ENCODE measurements at places on chromosomes 2 and 18.

DNA sequence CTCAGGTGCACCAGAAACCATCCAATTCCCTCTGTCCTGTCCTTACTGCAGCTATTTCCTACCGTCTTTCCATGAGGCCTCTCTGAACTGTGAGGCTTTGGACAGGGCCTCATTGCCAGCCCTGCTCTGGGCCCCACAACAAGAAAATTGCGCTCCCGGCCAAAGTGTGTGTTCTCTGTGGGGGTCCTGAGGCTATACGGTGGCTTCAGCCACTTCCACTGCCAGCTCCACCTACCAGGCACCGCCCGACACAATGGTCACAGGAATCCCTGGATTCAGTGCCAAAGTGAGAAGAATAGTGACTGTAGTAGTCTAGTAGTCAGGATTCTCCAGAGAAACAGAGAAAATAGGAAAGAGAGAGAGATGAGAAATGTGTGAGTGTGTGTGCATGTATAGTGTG, 140.2 kb downstream of the IRS1 start:
- no peak for DNase-seq

DNA sequence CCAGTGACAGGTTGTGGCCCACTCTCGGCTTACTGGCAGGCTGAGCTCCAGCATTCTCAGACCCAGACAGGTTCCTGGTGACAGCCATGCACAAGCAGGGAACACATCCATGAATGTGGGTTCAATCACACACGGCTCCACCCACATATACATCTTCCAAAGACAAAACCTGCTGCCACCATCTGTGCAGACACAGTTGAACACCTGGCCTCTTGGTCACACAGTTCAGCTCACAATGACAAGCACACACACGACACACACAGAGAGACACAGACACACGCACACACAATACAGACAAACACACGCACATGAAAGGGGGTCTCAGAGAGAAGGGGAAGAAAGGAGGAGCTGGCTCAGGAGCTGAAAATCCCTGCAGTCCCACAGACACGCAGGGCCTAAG, 32.1 kb upstream of the PTMA start:
- no peak for DNase-seq

DNA sequence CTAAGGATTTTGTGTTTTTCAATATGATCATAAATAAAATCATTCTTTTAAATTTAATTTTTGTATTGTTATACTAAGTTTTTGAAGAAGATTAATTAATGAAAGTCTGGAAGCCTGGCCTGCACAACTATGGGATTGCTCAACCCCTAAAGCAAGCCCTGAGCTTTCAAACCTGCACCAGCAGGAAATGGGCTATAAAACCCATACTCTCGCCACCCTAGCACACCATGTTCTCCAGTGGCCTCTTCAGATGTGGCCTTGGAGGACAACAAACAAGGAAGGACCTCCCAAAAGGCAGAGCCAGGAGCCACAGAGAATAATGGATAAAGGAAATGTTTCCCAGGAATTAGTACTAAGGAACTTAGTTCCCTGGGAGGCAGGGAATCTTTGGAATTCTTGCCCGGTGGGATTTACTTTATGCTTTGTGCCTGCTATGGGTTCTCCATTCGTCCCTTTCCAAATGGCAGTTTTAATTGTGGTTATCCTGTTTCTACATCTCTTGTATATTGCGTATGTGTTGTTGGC, 212.5 kb downstream of the ZFP36L2 start:
- no peak for DNase-seq

DNA sequence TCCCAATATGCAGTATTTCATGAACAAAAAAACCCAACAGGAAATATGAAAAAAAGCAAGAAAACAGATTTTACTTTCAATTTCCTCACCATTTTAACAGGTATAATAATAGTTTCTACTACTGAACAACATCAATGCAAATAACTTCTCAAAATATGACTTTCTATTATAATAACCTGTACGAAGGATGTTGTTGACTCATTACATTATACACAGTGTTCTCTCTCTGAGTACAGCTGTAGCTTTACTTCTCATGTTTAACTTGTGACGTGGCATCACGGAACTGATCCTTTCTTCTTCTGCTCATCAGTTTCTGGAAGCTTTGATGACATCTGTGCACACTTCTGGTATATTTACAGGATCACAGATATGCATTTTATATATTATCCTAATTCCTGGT, 40.0 kb downstream of the FAM228A start:
- no peak for DNase-seq

GRCh38 chr18:73688851-73689711, 458.6 kb downstream of the FBXO15 start:
- DNase-seq: no peak

DNA sequence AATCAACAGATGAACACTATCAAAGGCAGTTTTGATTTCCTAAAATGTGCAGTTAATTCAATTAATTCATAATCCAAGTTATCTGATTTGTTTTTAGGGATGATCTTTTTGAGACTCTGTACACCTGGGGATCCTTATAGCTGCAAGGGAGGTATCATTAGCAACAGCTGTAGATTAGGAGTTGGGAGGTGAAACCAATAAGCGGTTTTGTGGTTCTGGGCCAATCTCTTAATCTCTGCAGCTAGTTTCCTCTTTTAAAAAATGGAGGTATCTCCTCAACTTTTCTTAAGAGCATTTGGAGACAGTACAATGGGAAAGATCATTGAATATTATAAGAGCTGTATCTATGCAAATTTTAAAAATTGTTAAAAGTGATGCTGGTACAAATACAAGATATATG, 126.0 kb downstream of the MC4R start:
- no peak for DNase-seq

DNA sequence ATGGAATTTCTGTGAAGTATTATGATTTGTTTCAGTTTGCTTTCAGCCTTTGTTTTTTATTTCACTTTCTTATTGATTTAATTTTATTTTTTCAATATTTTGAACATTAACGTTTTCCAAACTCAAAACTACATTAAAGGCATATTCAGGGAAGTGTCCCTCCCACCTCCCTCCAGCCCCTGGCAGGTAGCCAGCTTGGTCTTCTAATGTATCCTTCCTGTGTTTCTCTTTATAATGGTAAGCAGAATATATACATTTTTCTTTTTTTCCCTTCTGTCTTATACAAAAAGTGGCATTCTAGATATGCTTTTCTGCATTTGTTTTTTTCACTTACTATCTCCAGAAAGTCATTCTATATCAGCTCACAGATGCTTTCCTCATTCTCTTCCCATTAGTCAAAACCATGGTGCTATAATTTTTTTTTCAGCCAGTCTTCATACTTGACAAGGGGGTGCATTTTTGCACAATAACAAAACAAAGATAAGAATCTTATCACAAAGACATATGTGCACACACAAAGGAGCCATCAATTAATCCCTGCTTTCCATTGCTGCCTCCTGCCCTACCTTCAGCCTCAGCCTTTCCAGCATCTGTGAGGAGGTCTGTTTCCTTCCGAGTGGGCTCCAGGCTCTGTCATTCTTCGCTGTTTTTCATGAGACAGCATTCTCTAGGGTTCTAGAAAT, 33.7 kb upstream of the TMEM177 start:
- DNase-seq: no peak

GRCh38 chr2:200962811-200963123, 693 bp downstream of the ORC2 start:
- DNase-seq: no peak

GRCh38 chr2:186308347-186308746, 177.7 kb upstream of the ZC3H15 start:
- DNase-seq: no peak

DNA sequence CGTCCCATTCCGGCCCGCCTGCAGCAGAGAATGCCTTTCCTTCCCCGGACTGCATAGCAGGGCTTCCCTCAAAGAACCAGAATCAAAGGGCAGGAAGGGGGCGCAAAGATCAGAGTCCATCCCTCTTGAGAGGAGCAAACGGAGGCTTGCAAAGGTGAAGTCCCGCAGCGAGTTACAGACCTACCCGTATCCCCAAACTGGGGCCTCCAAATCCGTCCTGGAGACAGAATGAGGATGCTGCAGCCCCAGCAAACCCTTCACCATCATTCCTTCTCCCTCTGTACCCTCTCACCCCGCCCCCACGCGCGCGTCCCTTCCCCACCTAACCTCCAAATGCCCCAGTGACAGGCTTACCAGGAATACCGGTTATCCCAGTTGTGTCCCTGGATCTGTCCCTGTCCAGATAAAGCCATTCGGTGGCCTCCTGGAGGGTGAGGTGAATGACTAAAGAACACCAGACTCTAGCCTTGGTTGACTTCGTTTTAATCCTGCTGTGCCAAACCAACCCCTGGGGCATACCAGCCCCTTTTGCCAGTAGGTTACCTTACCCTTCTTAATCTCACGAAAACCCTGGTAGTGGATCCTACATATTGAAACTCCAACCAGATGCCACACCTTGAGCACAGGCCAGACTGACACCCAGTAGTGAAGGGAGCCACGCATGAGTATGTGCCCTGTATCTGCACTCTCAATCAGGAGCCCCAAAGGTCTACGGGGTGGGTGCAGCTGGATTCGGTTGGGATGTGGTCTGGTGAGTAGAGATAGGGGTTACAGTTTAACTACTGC, 961 bp upstream of the SLC40A1 start:
- DNase-seq: no peak

DNA sequence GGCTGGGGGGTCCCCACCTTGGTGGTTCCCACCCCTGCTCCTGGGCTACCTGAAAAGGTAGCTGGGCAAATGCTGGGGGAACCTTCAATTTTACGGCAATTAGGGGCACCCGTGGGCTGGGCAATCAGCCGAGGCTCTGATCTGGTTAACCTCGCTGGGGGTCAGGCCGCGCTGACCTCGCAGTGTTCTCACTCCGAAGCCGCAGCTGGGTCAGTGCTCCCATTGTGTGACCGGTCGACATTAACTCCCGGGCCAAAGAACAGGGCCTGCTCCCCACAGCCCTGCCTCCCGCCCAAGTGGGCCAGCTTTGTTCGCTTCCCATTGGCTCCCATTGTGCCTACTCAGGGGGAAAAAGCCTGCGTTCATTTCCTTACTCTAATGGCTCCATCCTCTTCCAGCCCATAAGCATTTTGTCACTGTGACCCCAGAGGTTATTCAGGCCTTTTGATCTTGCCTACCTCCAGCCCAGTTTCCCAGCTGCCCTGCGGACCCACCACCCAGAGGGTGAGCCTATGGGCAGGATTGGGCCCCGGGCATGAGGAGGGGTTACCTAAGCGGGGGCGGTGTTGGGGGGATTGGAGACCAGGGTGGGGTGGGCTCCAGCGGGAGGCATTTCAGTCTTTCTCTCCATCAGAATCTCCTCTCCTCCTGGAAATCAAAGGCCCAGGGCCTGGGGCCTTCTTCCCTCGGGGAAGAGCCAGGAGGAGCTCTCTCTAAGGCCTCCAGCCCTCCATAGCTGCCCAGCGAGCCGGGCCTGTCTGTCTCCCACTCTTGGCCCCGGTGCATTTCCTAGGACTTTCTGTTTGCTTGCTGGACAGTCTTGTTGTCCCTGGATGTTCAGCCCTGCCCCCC, 90.1 kb downstream of the MYCN start:
- no peak for DNase-seq

DNA sequence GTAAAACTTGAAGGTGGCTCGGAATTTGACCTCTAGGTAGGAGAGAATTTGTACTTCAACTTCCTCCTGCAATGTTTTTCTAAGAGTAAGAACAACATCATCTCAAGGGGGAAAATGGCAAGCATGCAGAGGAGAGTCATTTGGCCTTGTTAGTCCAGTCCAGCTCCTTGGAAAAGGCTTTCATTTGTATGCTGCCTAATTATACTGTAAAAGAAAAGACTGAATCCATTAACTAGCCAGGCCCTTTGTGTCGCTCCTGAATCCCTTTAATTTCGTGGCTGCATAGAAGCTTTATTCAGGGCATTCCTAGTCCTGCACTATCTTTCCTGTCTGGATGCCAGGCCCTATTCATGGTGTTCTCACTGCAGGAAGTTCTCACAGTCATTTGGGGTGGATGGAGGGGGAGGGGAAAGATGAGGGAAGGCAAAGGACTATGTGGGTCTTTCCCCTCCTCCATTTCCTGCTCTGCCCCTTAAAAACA, 36.0 kb downstream of the PHLPP1 start:
- no peak for DNase-seq

DNA sequence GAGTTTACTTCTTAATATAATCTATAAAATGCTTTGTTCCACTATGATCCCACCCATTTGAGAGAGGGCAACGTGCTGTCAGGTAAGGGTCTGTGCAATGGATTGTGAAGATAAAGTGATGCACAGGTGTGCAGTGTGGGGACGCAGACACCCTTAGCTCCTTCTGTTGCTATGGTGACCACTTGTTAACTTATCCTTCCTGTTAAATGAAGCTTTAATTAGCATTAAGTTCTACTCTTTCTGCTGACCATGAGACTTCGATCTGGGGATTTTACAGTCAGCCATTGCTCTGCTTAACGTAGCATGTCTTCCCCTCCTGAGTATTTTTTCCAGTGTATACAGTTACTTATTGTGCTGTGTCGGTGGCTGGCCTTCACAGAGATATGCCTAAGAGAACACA, 23.1 kb upstream of the ALKAL2 start:
- no peak for DNase-seq

- DNase-seq: no peak
These were observed 432.2 kb upstream of the HNRNPA3 start for GRCh38 chr2:176780348-176780747.

- DNase-seq: no peak
These were observed 131.6 kb downstream of the VAPA start for GRCh38 chr18:10045296-10045891.

DNA sequence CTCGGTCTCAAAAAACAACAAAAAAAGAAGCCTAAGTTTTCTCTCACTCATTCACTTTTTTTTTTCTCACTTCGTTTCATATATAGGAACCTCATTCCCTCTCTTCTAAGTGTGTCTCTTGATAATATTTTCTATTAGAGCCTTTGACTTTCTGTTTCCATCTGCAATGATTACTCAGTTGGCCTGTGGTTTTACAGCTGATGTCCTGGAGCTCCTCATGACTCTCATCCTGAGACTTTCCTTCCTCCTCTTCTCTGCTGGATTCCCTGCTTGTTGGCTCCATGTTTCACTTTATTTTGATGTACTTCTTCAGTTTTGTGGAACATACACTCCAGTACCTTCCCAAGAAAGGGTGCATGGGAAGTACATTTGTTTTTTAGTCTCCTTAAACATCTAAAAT, 154.2 kb upstream of the GATA6 start:
- no peak for DNase-seq

GRCh38 chr2:58047373-58047935, 848 bp downstream of the VRK2 start:
- DNase-seq: no peak

DNA sequence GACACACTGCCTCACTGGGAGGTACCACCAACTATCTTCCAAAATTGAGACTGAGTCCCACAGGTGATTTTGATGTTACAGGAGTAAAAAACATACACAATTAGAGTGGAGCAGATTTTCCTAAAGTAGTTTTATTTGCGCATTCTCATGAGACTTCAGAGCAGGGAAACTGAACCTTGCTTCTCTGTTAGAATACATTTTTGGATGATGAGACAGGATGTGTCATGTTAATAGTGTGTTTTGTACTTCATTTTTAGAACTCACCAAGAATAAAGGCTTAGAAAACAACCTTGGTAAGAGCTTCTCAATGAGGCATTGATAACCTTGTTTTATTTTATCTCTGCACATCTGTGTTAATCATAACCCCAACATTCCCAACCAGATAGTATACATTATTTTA, 310.2 kb upstream of the GALNT5 start:
- no peak for DNase-seq

Data from osteocyte (in vitro differentiated cells).